Umbilical cord (tissue), 2 donors: ENCODE measurements at places on chromosomes 16 and 17.

GRCh38 chr16:2969545-2970521, 685 bp downstream of the PAQR4 start:
- no peak for DNase-seq

- no peak for DNase-seq
These were observed 638 bp upstream of the LYZL6 start for GRCh38 chr17:35944151-35944550.

- peak; percentile 93 for DNase-seq
These were observed 68.4 kb downstream of the CMC2 start for GRCh38 chr16:80938004-80938878.

GRCh38 chr16:2040041-2040786, 7.4 kb downstream of the NTHL1 start:
- no peak for DNase-seq

- DNase-seq = peak; percentile 76
These were observed 26.4 kb downstream of the ARHGAP17 start for GRCh38 chr16:24988593-24989338.

- DNase-seq = no peak
These were observed 198.5 kb upstream of the HS3ST4 start for GRCh38 chr16:25493136-25493811.

DNA sequence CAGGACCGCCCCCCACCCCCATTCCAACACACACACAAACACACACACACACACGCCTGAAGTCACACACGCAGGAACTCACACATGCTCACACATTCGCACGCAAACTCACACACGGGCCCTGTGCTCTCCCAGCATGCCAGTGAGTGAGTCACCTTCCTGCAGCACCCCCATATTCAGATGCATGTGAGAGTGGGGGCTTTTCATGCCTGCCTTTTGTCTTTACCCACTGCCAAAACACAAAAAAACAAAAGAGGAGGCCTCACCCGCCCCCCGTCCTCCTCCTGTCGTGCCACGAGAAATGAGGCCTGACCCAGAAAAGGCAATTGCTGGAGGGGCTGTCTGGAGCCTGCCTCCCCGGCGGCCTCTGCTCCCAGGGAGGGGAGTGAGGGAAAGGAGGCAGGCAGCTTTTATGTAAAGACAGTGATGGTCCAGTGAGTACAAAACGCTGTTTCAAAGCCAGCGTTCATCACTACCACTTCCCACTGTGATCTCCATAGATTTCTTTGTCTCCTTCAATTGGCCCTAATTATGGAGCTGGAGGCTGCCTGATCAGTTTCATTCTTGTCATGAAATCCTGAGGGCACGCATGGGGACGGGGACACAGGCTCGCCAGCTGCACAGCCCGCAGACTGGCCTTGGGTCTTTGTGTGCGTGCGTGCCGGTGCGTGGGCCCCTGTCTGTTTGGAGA, 29.5 kb upstream of the GSE1 start:
- peak; percentile 80 for DNase-seq

GRCh38 chr17:43334738-43335402, 63.9 kb upstream of the ARL4D start:
- DNase-seq = peak; percentile 55

DNA sequence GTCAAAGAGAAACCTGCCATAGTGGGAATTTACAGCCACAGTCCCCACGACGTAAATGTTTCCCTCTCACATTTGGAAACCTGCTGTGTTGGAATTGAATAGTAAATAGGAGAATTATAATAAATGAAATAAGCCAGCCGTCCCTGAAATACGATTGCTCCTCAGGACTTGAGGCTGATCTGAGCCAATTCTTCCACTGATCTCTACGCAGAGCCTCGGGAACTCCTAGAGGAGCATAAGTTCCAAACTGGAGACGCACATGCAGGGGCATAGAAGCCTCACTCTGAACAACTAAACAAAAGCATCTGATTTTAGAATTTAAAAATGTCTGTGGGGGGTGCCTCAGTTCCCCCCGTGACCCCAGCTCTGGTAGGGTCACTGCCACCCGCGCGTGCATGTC, 10.2 kb upstream of the TEX19 start:
- no peak for DNase-seq

DNA sequence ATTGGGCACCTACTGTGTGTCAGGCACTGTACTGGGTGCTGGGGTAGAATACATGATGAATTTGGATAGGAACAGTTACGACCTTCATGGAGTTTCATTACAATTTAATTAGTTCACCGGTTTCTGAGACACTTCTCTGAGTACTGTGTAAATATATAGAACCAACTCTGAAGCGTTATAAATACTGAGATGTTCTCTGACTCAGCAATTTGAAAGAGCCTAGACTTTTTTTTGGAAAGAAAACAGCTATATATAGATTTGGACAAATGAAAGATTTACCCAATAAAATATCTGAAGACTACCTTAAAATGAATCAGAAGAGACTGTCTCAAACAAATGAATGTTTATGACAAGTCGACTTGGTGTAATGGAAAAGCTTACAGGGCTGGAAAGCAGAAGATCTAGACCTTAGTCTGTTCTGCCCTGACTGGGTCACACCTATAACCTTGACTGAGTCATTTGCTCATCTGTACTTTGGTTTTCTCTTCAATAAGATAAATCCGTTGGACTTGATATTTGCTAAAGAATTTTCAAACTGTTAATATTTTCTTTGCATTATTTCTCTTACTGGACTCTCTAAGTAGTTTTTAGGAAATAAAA, 4.6 kb upstream of the GAN start:
- no peak for DNase-seq

- DNase-seq = peak; percentile 72
These were observed 17.4 kb upstream of the MTSS2 start for GRCh38 chr16:70703041-70703834.

GRCh38 chr16:77736879-77737278, 14.6 kb downstream of the NUDT7 start:
- no peak for DNase-seq

DNA sequence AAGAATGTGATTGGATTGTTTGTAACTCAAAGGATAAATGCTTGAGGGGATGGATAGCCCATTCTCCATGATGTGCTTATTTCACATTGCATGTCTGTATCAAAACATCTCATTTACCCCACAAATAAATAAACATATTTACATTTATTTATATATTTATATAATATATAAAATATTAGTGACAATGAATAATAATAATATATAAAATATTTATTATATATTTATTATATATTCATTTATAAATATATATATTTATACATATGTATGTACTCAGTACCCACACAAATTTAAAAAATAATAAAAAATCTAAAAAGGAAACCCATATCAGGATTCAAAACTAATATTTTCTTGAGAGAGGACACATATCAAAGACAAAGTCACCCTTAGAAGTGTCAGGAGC, 429.9 kb downstream of the KCNJ2 start:
- DNase-seq = no peak
